H54 (cell line): ENCODE measurements at places on chromosomes 1 and 21.

GRCh38 chr21:42218836-42219605 is at the start of gene ABCG1:
ABCG1 (plus strand) TSS chr21:42219140; CDS start chr21:42219263, 123 bp downstream.
- DNase-seq: no peak

GRCh38 chr1:67847466-67847865 is 14.2 kb upstream of the GNG12 start:
- DNase-seq: no peak

DNA sequence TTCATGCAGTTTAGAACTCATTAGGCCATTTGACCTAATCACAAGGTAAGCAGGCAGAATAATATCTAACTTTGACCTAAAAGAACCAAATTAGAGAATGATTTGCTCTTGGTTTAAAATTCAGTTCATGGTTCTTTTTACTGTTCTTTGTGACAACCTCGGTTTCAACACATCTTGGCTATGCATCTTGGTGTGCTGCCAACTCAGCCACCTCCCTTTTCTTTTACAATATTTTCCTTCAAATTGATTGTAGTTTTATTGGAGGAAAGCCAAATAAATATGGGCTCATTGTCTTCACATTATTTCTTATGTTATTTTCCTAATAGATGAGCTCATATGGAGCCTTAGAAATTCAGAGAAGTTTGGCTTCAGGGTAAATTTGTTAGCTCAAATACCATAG is 338.3 kb downstream of the SIPA1L2 start:
- no peak for DNase-seq

DNA sequence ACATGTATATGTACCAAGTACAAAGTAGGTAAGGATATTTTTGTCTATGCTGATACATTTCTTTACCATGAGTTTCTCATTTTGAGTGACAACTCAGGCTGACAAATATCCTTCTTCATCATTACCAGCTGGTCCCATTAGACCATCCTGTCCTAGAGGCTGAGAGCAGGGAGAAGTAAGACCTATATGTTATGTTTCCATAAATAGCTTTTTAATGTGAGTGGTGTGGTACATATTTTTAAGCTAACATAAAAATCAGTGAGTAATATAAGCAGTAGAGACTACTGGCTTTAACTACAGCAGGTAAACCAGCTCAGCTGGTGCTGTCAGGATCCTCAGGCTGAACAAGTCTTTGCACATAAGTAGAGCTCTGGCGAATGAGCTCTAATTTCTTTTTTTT is 62.4 kb downstream of the CLEC20A start:
- no peak for DNase-seq

- no peak for DNase-seq
These were observed 30.8 kb downstream of the TRIM67 start for GRCh38 chr1:231192620-231193163.

- DNase-seq: no peak
These were observed 26.9 kb downstream of the DAP3 start for GRCh38 chr1:155715777-155716176.

GRCh38 chr1:116824631-116825206 is 70.5 kb downstream of the CD2 start:
- no peak for DNase-seq

DNA sequence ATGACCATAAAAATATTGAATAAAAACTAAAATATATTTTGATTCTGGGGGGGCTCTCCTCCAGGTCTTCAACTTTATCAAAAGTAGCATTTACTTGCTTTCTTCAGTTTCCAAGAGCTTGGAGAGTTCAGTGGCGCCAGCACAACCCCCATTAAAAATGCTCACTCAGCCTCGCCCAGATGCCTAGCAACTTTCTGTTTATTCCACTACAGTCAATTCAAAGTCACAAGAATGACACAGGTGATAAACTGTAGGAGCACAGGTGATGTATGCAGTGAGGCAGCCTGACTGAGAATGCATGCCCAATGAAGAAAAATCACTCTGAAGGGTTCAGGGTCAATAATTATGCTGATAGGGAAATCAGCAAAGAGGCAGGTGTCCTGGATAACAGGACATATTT is 159.4 kb upstream of the ATP1B1 start:
- no peak for DNase-seq

GRCh38 chr1:160030657-160031364 is 979 bp downstream of the PIGM start:
- DNase-seq: no peak

DNA sequence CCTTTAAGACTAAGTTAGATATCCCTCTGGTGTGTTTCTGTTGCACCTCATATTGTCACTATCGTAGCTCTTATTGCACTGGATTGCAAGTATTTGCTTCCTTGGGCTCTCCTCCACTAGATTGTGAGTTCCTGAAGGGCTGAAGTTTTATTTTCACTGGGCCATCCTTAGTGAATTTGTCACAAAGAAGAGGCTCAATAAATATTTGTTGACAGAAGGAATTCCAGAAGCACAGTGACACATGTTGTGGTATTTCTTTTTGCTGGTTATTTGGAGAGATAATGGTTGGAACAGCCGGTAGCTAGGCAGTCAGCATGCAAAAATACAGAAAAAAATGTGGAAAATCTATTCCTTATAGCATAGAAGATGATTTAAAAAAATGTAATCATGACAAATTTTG is 129.9 kb upstream of the ZRANB2 start:
- DNase-seq: no peak

- DNase-seq: no peak
These were observed 4.2 kb upstream of the TFF3 start for GRCh38 chr21:42319376-42319775.

- no peak for DNase-seq
These were observed 100.4 kb downstream of the MAP3K21 start for GRCh38 chr1:233427907-233428306.

GRCh38 chr1:4710592-4711415 is 56.4 kb downstream of the AJAP1 start:
- no peak for DNase-seq

DNA sequence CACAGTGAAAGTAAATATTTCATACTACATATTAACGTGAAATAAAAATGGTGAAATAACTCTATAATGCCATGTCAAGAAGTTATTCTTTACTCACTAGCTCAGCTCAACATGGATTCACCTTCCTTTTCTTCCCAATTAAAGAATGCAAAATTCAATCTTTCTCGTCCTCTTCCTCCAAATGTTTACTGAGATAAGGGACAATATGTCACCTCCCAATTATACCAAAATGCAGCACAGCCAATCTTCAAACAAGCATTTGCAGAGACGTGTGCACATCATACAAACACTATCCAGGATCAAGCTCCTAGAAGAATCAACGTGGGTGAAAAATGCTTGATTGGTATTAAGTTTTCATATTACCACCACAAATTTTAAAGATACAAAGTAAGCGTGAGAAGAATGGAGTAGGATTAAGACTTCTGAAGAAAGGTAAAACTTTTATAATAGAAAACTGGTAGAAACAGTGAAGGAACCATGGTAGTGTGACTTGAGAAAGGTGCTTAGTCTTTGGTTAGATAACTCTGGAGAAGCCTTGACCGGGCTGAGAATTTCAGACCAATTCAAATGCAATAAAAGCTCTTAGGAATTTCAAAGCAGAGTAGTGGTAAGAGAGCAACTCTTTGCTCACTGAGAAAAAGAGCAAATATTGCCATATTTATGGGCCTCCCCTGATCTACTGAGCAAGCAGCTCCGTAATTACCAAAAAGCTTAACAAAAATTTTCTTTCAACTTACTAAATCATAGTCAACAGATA is 7.2 kb downstream of the PTP4A2 start:
- DNase-seq: no peak

- DNase-seq: no peak
These were observed 247.9 kb downstream of the AMY1C start for GRCh38 chr1:103997631-103998030.
